ENCODE measurements at places on chromosomes 12 and 14.

DNA sequence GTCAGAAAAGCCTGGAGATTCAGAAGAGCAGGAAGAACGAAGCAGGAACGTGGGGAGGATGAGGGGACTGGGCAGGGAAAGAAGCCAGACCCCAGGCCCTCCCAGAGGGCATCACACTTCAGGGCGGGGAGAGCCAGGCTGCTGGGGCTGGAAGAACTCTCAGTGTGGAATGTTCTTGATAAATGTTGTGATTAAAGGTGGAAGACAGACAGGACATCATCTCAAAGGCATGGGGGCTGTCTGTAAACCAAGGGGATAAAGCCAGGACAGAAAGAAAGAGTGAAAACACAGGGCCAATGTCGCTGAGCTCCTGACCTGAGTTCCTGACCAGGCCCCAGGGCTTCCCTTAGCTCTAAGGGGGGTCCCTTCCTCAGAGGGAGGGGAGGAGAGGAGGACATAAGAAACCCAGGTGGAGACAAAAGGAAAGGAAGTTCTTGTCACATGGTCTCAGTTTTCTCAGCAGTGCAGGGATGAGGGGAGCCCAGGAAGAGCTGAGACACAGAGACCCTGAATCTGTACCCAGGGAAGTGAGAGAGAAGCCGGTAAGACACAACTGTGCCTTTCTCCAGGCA lies 56.3 kb downstream of the SETD3 start:
- no peak for DNase-seq

DNA sequence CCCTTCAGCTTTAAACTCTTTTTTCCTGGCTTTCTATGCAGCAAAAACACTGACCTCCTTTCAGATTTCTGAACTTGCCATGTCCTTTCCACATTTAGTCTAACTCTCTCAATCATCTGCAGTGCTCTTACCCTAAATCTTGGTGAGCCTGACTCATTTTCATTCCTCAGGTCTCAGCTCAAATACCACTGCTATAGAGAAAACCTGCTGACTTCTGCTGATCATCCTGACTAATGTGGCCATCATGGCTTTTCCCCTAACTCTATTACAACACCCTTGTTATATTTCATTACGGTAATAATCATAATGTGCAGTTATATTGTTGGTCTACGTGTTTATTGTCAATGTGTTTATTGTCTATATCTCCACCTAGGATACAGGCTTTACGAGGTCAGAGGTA lies 207.3 kb upstream of the OR4E1 start:
- no peak for DNase-seq

DNA sequence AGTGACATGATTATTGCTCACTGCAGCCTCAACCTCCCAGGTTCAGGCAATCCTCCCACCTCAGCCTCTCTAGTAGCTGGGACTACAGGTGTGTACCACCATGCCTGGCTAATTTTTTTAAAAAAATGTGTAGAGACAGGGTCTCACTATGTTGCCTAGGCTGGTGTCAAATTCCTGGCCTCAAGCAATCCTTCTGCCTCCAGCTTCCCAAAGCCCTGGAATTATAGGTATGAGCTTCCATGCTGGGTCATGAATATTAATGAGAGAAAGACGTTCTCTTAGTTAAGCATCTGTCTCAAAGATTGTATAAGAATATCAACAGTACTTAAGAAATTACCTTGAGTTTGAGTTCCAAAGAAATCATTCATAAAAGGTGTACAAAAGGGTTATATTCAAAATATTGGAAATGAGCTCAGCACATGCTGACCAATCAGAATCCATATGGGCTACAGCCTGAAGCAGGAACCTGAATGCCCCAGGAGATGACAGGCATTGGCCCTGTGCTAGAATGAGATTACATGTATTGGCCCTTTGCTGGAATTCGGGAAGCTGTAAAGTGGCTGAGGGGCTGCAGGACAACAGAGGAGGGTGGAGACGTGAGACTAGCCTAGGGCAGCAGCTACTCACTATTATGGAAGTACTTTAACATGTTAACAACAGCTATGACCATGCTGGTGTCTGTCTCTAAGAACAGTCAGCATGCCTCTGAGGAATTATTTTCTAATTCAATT lies 157.0 kb upstream of the CPNE8 start:
- DNase-seq: no peak

DNA sequence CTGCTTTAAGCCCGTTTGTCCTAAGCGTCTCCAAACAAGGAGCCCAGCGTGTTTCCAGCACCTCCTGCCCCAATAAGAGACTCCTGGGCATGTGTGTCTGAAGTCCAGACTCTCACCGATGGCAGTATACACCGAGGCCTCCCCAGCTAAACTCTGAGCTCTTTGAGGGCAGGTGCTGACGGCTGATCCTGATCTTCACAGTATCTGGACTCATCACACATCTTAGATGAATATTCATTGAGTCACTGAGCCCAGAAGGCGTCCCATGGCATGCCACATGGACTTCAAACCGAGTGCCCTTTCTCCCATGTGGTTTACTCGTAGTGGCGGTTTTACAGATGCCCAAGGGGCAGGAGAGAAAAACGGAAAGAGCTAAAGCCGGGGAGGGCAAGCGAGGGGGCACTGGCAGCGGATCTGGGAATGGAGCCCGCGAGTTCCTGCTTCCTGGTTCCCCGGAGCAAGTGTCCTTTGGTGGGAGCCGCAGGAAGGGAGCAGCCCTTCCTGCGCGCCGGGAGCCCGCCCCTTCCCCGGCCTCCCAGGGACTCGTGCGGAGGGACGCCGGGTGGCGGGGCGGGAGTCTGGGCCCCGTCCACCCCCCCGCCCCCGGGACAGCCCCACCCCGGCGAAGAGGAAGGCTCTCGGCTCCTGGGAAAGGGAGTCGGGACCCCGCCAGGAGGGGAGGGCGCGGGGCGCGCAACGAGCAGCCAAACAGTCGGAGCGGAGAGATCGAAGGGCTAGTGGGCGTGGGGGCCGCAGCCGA lies 585 bp upstream of the TEAD4 start:
- DNase-seq: no peak

DNA sequence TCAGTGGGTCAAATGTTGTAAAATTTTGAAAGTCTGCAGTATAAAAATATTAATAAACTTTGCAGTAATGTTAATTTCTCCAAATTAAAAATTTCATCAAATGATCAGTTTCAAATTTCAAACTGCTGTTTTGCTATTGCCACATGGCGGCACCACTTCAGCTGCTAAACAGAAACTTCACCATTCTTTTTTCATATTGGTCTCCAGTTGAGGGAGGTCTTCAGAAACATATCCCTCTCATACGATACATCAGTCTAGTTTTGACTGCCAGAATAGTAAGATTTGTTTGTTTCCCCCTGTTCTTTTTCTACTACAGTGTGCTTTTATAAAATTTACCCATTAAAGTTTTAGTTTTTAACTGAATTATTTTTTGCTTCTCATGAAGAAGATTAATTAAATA lies 4.2 kb upstream of the TRHDE start:
- DNase-seq: no peak

DNA sequence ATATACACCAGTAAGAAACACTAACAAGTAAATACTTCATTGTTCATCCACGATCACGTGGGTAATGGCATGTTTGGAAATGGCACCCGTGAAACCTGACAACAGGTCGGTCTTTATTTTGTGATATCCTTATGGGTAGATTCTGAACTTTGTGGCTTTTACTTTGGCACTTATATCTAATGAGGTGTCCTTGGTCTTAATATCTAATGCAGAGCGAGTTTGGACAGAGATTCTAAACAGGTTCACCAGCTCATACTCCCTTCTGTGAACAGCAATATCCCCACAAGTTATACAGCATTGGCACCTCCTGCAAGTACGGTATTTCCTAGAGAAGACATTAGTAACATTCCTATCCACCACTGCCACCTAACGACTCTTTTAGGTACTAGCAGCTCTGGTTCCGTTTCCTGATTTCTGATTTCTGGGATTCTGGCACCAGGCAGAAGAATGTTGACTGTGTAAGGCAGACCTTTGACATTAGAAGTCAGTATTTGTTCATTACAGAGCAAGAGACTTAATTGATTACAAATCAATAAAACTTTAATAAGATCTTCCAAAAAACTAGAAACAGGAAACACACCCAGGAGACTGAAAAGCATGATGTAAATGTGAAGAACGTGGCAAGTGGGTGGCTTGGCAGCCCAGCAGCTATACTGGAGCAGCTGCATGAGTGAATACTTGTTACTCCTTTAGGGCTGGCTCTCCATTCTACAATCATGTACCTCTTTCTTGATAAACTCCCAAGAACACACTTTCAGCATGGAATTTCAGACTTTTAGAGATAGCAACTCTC lies 2.5 kb downstream of the ANG start:
- DNase-seq: no peak

GRCh38 chr12:124538194-124539082 lies 29.0 kb downstream of the NCOR2 start:
- DNase-seq: no peak

DNA sequence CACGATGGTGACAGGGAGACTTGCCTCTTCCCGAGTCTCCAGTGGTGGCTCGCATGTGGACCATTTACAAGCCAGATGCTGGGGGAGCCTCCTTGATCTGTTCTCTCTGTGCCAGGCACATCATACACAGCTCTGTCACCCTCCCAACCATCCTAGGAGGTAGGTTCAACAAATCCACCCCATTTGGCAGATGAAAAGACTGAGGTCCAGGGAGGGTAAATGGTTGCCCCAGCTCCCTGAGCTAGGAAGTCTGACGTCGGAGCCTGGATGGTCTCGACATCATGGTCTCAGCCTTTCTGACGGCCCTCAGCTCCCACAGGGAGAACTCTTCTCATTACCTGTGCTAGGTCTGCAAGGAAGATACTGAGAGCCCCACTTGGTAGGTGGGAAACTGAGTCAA lies 189.6 kb downstream of the RBM19 start:
- DNase-seq: no peak

DNA sequence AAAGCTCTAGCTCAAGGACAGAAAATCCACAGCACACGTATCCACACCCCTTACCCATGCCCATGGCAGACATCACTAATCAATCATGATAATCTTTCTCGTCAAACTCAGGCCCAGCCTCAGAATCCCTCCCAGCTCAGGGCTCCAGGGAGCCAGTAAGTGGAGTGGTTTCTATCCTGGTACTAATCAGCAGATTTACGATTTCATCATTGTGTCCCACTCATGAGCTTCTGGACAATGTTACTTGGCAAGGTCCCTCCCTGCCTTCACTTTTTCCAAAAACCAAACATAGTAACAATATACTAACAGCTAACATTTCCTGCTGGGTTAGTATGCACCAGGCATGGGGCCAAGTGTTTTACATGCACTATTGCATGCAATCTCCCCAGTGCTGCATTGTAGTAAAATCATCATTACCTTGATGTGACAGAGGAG lies 45.8 kb upstream of the NCOR2 start:
- no peak for DNase-seq

DNA sequence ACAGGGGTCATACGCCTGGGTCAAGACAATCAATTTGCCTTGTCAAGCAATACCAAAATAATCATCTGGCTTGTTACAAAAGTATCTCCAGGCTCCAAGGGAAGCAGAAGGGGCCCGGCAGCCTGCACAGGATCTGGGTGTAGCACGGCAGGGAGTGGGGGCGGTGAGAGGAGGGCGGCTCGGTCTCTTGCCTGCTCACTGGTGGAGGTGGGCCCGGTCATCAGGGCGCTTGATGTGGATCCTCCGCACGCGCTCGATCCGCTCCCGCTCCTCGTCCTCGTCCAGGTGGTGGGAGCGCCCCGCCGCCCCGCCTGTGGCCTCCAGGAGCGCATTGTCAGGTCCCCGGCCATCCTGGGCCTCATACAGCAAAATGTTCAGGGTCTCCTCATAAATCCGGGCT lies 25.7 kb downstream of the KCTD10 start:
- DNase-seq: no peak

DNA sequence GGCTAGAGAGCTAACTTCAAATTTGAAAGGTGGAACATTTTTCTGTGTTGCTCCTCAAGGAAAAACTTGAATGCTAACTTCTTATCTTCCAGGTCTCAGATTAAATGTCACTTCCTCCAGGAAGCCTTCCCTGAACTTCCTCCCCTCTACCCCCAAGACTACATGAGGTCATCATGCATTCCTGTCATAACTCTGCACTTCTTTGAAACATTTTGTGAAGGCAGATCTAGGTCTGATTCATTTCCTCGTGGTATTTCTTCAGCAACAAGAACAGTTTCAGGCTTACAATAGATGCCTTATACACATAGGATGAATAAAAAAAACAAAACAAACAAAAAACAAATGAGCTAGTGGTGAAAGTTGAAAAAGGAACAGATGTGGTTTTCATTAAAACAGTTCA lies 97.1 kb upstream of the SRRM4 start:
- no peak for DNase-seq

GRCh38 chr12:124686370-124687173 lies 119.2 kb upstream of the NCOR2 start:
- DNase-seq: no peak

DNA sequence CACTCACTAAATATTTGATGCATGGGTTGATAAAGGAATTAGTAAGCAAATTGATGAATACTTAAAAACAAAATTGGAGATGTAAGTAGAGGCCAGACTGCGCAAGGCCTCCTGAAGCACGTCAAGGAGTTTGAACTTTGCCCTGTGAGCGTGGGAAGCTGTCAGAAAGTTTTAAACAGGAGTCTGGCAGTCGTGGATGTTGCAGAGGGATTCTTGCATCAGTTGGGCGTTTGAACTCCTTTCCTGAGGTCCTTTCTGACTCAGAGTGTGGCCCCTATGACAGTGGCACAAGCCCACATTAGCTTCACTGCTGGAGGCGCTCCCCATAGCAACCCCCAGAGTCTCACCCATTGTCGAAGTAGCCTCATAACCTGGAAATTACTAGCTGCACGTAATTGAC lies 17.9 kb upstream of the IL22 start:
- no peak for DNase-seq

DNA sequence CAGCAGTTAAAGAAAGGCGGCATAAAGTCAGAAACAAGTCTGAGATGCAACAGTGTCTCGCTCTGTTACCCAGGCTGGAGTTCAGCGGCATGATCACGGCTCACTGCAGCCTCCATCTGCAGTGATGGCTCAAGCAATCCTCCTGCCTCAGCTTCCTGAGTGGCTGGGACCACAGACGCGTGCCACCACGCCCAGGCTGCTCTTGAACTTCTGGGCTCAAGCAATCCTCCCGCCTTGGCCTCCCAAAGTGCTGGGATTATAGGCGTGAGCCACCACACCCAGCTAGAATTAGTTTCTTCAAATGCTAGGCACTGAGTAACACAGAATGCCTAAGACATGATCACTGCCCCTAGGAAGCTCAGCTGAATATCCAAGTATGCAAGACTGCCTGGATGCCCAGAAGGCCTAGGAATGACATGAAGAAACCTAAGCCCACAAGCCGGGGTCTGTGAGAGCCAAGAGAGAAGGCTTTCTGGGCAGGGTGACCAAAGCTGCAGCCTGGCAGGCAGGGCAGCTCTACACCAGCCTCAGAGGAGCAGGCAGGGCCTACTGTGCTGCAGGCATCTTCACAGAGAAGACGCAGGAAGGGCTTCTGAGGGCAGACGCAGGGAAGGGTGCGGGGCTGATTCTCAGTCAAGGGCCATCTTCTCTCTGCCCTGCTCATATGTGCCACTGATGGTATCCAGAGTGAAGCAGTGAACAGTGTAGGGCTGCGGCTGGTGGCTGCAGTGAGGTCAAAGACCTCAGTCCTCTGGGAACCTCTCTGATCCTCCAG lies 4.3 kb upstream of the PPP2R5C start:
- no peak for DNase-seq

DNA sequence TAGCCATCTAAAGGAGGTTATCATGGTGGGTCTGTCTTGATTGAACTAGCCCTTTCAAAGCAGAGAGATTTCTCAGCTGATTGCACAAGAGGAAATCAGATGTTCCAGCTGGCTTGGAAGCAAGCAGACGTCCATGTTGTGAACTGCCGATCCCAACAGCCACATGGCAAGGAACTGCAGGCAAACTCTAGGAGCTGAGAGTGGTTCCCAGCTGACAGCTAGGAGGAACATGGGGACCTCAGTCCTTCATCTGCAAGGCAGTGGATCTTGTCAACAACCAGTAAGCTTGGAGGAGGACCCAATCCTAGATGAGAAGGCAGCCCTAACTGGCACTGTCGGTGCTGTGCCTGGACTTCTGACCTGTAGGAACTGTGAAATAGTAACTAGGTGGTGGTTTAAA lies 7.7 kb downstream of the ACVR1B start:
- DNase-seq: no peak
